ENCODE measurements at places on chromosomes 5 and 9. TPM values are rescaled to one million over a fixed set of nuclear protein-coding genes. Genes with fewer than 3 reads are reported as not detected.

PCBD2 gene
- total RNA-seq, result 13.6 TPM

PCDHA10 gene
- total RNA-seq, result 2.9 TPM

C5orf22 gene
- 19.7 TPM for total RNA-seq

POU4F3 gene
- not detected for total RNA-seq

ENTREP1 gene
- total RNA-seq, result 2.9 TPM

PCDHGA3 gene
- 6.7 TPM for total RNA-seq

TAF11L10 gene
- not detected for total RNA-seq

FOXD4L6 gene
- total RNA-seq, result not detected

AOPEP gene
- total RNA-seq, result 158 TPM

All from sciatic nerve (tissue), 2 donors.